Omental fat pad (tissue), 4 donors: ENCODE measurements at places on chromosomes 12 and 14.

DNA sequence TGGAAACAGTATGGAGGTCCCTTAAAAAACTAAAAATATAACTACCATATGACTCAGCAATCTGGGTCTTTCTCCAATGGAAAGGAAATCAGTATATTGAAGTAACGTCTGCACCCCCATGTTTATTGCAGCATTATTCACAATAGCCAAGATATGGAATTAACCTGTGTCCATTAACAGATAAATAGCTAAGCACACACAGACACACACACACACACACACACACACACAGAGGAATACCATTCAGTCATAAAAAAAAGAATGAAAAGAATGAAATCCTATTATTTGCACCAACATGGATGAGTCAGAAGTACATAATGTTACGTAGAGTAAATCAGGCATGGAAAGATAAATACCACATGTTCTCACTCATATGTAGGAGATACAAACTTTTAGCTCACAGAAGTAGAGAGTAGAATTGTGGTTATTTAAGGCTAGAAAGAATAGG lies 4.7 kb downstream of the KLRK1 start:
- no peak for DNase-seq

GRCh38 chr12:76639646-76640045 lies 80.1 kb upstream of the OSBPL8 start:
- DNase-seq: no peak

DNA sequence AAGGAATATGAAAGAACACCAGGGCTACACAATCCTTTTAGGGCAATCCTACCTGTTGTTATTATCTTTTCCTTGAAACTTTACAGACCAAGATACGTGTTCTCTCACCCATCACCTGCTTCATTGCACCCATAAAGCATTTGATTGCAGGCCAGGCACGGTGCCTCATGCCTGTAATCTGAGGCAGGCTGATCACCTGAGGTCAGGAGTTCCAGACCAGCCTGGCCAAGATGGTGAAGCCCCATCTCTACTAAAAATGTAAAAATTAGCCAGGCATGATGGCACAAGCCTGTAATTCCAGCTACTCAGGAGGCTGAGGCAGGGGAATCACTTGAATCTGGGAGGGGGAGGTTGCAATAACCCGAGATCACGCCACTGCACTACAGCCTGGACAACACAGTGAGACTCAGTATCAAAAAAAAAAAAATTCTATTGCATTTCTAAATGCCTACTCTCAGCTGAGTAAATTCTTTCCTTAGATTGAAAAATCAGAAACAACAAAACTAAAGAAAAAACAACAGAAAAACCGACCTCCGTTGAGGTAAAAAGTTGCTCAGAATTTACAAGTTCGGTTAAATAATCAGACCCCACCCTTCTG lies 183.7 kb upstream of the TMEM132C start:
- DNase-seq: no peak

- no peak for DNase-seq
Observed at GRCh38 chr14:29671034-29671433, 256.6 kb downstream of the PRKD1 start.

DNA sequence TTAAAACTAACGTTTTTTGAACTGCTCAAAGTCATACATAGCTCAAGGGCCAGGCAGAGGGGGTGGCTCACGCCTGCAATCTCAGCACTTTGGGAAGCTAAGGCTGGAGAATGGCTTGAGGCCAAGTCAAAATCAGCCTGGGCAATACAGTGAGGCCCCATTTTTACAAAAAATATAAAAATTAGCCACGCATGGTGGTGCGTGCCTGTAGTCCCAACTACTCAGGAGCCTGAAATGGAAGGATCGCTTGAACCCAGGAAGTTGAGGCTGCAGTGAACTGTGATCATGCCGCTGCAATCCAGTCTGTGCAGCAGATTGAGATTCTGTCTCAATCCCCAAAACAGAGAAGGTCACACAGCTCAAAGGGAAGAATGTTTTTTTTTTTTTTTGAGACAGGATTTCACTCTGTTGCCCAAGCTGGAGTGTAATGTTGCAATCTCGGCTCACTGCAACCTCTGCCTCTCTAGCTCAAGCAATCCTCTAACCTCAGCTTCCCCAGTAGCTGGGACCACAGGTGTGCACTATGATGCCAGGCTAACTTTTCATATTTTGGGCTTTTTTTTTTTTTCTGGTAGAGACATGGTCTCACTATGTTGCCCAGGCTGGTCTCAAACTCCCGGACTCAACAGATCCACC lies 2.9 kb downstream of the RBM23 start:
- no peak for DNase-seq

GRCh38 chr14:50225067-50225973 lies 6.1 kb downstream of the SOS2 start:
- DNase-seq: no peak

DNA sequence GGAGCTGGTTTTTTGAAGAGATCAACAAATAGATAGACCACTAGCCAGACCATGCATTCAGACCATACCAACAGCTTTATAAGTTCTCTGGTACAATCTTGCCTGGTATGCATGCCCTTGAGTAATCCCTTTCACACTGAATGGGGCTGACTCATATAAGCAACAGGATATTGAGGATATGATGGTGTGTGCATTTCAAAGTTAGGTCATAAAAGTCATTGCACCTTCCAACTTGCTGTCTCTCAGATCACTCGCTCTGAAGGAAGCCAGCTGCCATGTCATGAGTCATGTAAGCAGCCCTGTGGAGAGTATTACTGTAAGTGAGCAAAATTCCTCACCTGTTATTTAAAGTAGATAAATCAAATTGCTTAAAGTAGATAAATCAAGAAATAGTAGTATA lies 45.0 kb upstream of the OR6J1 start:
- no peak for DNase-seq

GRCh38 chr14:77094672-77095284 lies 3.3 kb upstream of the CIPC start:
- peak; percentile 82 for DNase-seq

GRCh38 chr12:91074851-91075250 lies 17.0 kb upstream of the KERA start:
- no peak for DNase-seq

DNA sequence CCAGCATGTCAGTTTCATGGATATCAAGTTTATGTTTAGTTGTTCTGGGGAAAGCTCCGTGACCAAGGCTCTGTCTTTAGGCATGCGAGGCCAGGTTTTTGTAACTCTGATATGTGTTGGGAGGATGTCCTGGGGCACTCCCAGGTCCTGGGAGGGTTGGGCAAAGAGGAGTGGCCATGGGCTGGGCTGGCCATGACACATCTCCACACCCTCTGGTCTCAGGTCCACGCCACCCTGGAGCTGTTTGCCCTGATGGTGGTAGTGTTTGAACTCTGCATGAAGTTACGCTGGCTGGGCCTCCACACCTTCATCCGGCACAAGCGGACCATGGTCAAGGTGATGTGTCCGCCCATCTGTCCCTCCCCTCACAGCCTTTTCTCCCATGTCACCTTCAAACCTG lies 46.4 kb downstream of the TPCN1 start:
- DNase-seq: no peak

GRCh38 chr14:73789989-73790581 lies 61.5 kb upstream of the PTGR2 start:
- no peak for DNase-seq

GRCh38 chr14:51860825-51861499 lies 550 bp downstream of the GNG2 start:
- DNase-seq: no peak

GRCh38 chr12:57850854-57851430 lies 4.4 kb upstream of the CTDSP2 start:
- DNase-seq: no peak

GRCh38 chr12:2489275-2489674 lies 305.5 kb upstream of the FKBP4 start:
- no peak for DNase-seq

DNA sequence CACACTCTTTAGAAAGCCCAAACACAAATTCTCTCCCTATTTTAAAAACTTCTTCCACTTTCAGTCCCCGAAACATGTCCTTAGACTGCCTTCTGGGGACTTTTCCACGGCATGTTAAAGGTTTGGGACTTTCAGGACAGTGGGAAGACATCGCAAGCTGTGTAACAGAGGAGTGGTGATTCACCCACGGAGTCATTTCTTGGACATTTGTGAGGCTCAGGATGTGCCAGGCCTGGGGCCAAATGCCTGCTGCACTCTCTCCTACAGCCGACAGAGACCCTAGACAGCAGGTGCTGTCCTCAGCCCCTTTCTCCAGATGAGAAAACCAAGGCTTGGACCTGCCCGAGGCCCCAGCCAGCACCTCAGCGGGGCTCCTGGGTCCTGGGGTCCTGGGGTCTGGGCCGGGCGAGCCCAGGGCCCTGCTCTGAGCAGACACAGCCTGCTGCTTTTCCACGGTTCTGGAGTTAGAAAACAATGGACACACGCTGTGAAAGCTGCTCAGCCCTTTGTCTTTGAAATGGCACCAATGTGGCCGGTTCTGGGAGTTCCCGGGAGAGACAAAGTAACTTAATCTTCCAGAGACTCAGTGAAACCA lies 370.2 kb upstream of the SFSWAP start:
- DNase-seq: no peak
